ENCODE measurements at places on chromosomes 12 and 14. TPM values are rescaled to one million over a fixed set of nuclear protein-coding genes. Genes with fewer than 3 reads are reported as not detected.

The CIDEB gene
- not detected for total RNA-seq

The SLC22A17 gene
- 49.0 TPM for total RNA-seq

The NOS1 gene
- 0.95 TPM for total RNA-seq

DNA sequence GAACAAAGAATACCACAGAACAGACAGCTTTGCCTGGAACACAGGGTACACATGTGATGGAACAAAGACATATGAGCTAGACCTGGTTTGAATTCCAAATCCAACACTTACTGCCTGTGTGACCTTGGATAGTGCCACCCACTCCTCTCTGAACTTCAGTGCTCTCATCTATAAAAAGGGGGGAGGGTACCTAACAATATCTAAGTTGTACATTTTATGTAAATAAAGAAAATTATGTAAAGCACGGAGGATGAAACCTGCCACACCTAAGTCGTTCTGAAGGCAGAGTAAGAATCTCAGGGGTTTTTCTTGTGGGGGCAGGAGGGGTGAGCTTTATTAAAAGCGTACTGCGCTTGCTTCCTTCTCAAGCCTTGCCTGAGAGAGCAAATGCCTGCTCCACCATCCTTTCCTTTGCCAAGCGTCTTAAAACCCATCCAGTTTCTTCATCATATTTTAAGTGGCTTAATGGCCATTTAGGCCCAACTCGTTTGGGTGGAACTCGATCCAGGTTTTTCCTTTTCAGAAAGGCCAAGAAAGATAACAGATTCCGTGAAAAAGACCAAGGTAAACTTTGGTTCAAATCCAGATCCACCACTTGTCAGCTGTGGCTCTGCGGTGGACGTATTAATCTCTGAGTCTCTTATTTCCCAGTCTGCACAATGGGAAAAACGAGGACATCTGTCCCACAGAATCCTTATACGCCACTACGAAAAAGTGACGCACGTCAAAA lies 946 bp downstream of the DDX24 start:
- H3K27me3 ChIP-seq, result no peaks in the 10 kb centered on the region
- peaks cover 23% of the 10 kb centered on the region for H3K36me3 ChIP-seq
- peak overlapping the region; percentile 99 for H3K4me3 ChIP-seq
- peak overlapping the region; percentile 99 for H3K27ac ChIP-seq

- no peaks in the 10 kb centered on the region for H3K36me3 ChIP-seq
- H3K27ac ChIP-seq, result no peak overlapping the region
- DNase-seq, result no peak
- no peaks in the 10 kb centered on the region for H3K4me1 ChIP-seq
- H3K4me3 ChIP-seq, result no peak overlapping the region
Observed at GRCh38 chr12:127240249-127240929, 1026.6 kb upstream of the TMEM132C start.

The TAS2R7 gene
- 0.40 TPM for total RNA-seq

DNA sequence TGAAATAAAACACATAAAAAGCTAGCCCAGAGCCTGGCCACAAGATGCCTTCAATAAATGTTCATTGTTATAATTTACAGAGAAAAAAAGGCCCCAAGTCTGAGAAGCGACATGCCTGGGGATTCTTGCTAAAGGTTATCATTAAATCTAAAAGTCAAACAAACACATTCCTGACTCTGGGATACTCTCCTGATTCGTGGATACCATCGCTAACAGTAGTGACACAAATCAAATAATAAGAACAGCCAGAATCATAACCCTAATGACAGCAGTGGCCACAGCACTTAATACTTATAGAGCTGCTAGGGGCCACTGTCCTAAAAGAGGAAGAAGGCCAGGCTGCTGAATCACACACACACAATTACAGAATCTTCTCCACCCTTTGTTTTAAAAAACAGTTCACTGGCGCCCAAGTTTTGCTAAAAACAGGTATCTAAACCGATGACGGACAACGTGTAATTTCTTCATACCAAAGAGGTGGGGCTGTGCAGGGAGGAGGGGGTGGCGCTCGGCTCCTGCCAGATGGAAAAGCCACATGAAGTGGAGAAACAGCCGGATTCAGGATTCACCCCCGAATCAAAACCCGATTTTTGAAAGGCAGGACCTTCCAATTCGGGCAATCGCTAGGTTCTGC lies 1.2 kb downstream of the CLIP1 start:
- H3K4me3 ChIP-seq, result peak overlapping the region; percentile 93
- no peaks in the 10 kb centered on the region for H3K27me3 ChIP-seq
- DNase-seq, result no peak

- no peak for DNase-seq
- H3K27me3 ChIP-seq, result no peaks in the 10 kb centered on the region
- H3K36me3 ChIP-seq, result peaks cover 5% of the 10 kb centered on the region
- peak overlapping the region; percentile 66 for H3K27ac ChIP-seq
- no peak overlapping the region for H3K4me3 ChIP-seq
Observed at GRCh38 chr14:44653641-44654040, 146.6 kb upstream of the FSCB start.

- H3K4me3 ChIP-seq, result no peak overlapping the region
- no peaks in the 10 kb centered on the region for H3K27me3 ChIP-seq
- H3K36me3 ChIP-seq, result no peaks in the 10 kb centered on the region
- no peak for DNase-seq
Observed at GRCh38 chr14:68668028-68668427, 124.8 kb downstream of the ZFP36L1 start.

DNA sequence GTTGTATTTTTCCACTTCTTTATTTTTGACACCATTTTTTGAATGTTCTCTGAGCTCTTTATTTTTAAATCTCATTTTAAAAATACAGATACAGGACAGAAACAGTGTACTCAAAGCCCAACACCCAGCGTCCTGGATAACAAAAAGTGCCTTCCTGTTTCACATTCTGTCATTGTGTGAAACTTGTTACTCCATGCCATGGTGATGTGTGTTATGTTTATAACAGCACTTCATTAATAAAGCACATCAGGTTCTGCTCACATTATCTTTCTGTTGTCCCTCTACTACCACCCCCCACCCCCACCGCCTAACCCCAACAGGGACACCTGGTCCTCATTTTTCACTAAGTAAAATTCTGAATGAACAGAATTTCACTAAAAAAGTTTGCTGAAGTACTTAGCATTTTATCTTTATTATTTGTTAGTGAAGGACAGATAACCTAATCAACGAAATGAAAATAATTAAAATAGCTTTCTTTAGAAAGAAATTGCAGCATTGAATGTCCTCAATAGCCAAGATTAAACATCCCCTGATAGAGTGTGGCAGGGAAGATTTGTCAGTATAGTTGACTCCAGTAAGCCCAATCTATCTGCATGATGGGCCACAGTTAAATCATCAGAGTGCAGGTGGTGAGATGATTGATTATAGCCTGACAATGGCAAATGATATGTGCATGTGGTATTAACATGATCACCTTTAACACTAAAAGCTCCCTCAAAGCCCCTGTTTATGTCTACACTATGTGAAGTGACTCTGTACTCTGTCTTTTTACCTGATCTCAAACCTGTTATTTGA lies 153.9 kb downstream of the ACSS3 start:
- no peak overlapping the region for H3K4me3 ChIP-seq
- no peaks in the 10 kb centered on the region for H3K36me3 ChIP-seq
- H3K4me1 ChIP-seq, result peaks cover 19% of the 10 kb centered on the region
- H3K27me3 ChIP-seq, result no peaks in the 10 kb centered on the region
- H3K27ac ChIP-seq, result no peak overlapping the region

DNA sequence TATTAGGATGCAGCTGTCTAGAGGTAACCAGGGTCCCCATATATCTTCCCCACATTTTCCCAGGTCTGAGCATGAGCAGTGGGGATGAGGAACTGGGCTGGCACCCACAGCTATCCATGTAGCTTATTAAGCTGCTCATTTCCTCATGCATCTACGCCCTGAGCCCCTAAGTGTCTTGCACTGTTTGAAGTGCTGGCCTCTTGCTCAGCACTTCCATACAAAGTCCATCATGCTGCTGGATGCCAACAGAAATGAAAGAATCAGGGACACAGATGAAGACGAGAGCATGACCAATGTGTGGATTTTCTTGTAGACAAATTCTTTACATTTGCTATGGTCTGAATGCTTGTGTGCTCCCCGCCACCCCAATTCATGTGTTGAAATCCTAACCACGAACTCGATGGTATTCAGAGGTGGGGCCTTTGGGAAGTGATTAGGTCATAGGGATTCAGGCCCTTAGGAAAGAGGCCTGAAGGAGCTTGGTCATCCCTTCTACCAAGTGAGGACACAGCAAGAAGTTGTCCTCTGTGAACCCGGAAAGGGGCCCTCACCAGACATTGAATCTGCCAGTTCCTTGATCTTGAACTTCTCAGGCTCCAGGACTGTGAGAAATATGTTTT lies 54.5 kb downstream of the C12orf75 start:
- H3K27ac ChIP-seq, result no peak overlapping the region
- DNase-seq, result no peak

- DNase-seq, result no peak
- no peak overlapping the region for H3K4me3 ChIP-seq
- H3K36me3 ChIP-seq, result no peaks in the 10 kb centered on the region
- H3K4me1 ChIP-seq, result no peaks in the 10 kb centered on the region
- H3K27me3 ChIP-seq, result peaks cover 33% of the 10 kb centered on the region
Observed at GRCh38 chr12:54475537-54475936, 2.1 kb upstream of the GTSF1 start.

- H3K4me3 ChIP-seq, result no peak overlapping the region
- H3K27ac ChIP-seq, result peak overlapping the region; percentile 80
- DNase-seq, result no peak
- H3K4me1 ChIP-seq, result peaks cover 10% of the 10 kb centered on the region
Observed at GRCh38 chr12:115811045-115811444, 466.4 kb downstream of the MED13L start.

The SLC10A1 gene
- total RNA-seq, result not detected

GRCh38 chr14:67237591-67237990 lies 3.6 kb upstream of the PALS1 start:
- H3K4me3 ChIP-seq, result no peak overlapping the region
- H3K27me3 ChIP-seq, result no peaks in the 10 kb centered on the region
- DNase-seq, result no peak
- H3K36me3 ChIP-seq, result no peaks in the 10 kb centered on the region
- H3K27ac ChIP-seq, result no peak overlapping the region
- peaks cover 23% of the 10 kb centered on the region for H3K4me1 ChIP-seq

The TPH2 gene
- total RNA-seq, result not detected

DNA sequence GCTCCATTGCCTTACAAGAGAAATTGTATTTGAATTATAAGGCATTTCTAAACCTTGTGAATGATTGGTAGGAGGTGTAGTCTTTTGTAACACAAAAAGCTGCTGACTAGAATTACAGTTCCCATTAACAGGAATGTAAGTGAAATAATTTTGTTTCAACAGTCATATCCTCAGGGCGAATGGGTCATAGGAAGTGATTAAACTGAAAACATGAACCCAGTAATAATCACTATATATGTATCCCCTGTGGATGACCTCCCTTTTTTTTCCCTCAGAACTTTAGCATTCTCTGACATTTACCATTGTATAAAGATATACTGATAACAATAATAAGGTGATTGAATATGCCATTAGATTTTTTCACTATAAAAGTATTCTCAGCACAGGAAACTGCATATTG lies 312.3 kb downstream of the ATP23 start:
- peaks cover 15% of the 10 kb centered on the region for H3K27me3 ChIP-seq
- no peak overlapping the region for H3K27ac ChIP-seq
- H3K36me3 ChIP-seq, result no peaks in the 10 kb centered on the region
- H3K4me1 ChIP-seq, result no peaks in the 10 kb centered on the region
- DNase-seq, result no peak
- no peak overlapping the region for H3K4me3 ChIP-seq

The PLBD2 gene
- 38.7 TPM for total RNA-seq

DNA sequence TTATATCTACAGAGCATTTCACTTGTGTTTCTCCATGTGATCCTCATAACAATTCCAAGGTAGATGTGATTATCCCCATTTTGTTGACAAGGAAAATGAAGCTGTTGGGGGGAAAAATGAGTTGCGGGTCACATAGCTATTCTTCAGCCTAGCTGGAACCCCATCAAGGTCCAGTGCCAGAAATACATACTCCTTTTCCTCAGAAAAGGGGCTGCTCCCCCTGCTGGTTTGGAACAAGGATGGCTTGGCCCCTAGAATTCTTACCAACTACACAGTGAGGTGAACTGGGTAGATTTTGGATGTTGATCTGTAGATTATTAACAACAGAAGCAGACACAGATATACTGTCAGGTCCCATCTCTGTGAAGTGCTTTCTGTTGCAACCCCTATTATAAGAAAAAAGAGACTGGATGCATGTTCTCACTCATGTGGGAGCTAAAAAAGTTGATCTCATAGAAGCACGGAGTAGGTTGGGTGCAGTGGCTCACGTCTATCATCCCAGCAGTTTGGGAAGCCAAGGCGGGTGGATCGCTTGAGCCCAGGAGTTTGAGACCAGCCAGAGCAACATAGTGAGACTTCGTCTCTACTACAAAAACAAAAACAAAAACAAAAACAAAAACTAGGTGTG lies 8.9 kb downstream of the IKZF4 start:
- no peaks in the 10 kb centered on the region for H3K27me3 ChIP-seq
- peaks cover 26% of the 10 kb centered on the region for H3K4me1 ChIP-seq
- peaks cover 30% of the 10 kb centered on the region for H3K36me3 ChIP-seq
- DNase-seq, result no peak

The CNTN1 gene
- 20.7 TPM for total RNA-seq

The MYO1H gene
- total RNA-seq, result not detected

DNA sequence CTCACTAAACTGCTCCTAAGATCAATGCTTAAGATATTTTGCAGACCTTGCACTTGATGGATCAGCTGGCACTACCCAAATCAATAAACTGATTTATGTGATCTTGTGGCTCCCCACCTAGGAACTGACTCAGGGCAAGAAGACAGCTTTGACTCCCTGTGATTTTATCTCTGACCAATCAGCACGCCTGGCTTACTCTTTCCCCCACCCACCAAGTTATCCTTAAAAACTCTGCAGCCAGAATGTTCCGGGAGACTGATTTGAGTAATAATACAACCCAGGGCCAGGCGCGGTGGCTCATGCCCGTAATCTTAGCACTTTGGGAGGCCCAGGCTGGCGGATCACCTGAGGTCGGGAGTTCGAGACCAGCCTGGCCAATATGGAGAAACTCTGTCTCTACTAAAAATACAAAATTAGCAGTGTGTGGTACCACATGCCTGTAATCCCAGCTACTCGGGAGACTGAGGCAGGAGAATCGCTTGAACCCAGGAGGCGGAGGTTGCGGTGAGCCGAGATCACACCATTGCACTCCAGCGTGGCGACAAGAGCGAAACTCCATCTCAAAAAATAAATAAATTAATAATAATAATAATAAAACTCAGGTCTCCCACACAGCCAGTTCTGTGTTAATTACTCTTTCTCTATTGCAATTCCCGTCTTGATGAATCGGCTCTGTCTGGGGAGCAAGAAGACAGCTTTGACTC lies 12.0 kb downstream of the MORN3 start:
- H3K27me3 ChIP-seq, result no peaks in the 10 kb centered on the region
- peaks cover 24% of the 10 kb centered on the region for H3K4me1 ChIP-seq
- H3K36me3 ChIP-seq, result peaks cover 2% of the 10 kb centered on the region
- peak overlapping the region; percentile 78 for H3K27ac ChIP-seq

DNA sequence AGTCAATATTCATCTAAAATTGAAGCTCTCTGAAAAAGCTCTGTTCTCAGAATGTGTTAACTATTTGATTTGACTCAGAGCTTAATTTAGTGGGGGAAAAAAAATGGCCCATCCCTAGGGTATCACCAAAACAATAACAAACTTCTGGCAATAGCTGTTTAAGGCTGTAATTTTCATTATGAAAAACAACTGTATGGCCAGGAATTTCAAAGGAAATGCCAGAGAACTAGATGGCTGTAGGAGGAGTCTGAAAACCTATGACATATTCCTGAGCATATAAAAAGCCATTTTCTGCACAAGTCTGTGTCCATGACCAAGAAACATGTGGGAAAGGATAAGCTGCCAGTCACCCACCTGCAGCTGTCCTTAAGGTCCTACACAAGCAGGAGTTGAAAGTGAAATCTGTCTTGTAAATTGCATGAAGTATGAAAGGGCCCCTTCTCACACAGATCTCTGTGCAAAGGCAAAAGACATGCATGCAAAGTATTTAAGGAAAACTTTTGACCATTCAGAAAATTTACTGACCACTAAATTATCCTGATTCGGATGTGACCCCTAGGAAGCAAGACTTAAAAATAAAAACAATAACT lies 299.1 kb downstream of the BTG1 start:
- H3K36me3 ChIP-seq, result peaks cover 5% of the 10 kb centered on the region
- DNase-seq, result no peak
- no peak overlapping the region for H3K27ac ChIP-seq
